Fibroblast of skin of right biceps (primary cell): ENCODE measurements at places on chromosomes 12 and 14.

GRCh38 chr12:90841336-90841735 is 113.6 kb downstream of the CCER1 start:
- DNase-seq: peak; percentile 32

DNA sequence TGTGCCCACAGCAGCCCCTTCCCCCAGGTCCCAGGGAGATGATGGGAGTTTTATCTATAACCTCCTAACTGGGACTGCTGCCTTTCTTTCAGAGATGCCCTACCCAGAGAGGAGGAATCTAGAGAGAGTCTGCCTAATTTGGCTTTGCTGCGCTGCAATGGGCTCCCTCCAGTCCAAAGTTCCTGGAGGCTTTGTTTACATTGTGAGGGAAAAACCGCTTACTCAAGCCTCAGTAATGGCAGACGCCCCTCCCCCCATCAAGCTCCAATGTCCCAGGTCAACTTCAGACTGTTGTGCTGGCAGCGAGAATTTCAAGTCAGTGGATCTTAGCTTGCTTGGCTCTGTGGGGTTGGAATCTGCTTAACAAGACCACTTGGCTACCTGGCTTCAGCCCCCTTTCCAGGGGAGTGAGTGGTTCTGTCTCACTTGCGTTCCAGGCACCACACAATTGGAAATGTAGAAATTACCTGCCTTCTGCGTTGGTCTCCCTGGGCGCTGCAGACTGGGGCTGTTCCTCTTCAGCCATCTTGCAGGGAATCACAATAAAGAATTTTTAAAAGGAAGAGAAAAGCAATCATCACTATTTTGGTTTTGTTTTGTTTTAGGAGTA is 262.5 kb downstream of the FOXG1 start:
- peak; percentile 6 for DNase-seq

- no peak for DNase-seq
Observed at GRCh38 chr14:101131451-101131916, 228.0 kb upstream of the RTL1 start.

GRCh38 chr12:57743769-57744168 is 1.1 kb upstream of the TSPAN31 start:
- DNase-seq: no peak

DNA sequence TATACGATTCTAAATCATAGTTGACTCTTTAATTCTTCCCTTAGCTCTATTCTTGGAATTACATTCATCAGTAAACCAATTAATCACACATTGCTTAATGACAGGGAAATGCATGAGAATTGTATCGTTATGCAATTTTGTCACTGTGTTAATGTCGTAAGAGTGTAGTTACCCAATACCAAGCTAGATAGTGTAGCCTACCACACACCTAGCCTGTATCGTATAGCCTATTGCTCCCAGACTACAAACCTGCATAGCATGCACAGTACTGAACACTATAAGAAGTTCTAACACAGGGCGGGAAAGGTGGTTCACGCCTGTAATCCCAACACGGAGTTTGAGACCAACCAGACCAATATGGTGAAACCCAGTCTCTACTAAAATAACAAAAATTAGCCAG is 24.7 kb downstream of the HNRNPC start:
- peak; percentile 8 for DNase-seq

DNA sequence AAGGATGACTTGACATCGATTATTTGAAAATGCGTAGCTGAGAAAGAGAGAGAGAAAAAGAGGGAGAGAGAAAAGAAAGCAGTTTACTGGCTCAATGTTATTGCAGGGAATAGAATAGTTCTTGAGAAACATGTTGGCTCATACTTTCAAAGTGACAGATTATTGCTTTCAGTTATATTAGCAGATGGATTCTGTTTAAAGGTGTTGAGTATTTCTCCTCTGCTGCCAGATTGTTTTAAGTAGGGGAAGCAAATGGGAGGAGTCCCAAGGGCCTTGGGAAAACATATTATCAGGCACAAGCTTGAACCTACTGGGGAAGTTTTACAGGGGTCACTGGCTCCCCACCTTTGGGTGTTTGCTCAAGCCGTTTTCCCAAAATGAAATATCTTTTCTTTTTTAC is 203.8 kb upstream of the SRRM4 start:
- DNase-seq: no peak

- peak; percentile 20 for DNase-seq
Observed at GRCh38 chr12:66340131-66340530, 37.8 kb downstream of the HELB start.

DNA sequence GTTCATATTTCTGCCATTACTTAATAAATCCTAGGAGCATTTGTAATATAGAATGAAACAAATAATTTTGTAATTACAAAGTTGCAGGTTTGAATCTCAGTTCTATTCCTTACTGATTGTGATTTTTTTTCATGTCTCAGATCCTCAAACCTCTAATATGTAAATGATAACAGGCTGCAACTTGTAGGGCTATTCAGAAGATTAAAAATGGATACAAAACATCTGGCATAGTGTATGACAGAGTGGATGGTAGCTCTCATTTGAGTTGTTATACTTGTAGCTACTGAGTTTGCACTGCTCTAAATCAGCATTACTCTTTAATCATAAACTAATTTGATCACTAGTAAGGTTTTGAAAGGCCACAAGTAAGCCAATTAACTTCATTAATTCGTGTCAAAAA is 406.3 kb upstream of the MGAT4C start:
- DNase-seq: no peak

DNA sequence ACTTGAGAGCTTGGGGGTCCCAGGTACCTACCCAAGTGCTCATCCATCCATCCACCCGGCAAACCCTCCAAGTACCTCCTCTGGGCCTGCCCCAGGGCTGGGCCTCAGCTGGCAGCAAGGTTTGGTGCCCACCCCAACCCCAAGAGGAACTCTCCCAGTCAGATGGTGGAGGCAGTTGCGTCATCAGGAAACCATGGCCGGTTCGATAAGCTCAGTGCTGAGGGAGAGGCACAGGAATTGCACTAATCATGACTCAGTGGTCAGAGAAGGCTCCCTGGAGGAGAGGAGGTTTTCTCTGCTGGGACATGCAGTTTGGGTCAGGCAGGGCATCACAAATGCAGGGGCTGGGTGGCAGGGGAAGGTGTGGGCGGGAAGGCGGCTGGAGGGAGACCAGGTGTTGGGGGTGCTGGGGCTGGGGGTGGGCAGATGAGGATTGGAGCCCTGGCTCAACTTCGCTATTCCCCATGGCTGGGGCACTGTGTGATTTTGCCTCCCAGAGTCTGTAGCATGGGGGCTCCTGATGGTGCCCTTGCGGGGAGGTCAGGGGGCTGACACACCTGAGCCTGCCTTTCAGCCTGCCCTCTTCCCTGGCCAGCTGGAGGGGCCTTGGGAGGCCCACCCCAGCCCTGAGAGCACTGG is 32.2 kb downstream of the SH2B3 start:
- peak; percentile 82 for DNase-seq

DNA sequence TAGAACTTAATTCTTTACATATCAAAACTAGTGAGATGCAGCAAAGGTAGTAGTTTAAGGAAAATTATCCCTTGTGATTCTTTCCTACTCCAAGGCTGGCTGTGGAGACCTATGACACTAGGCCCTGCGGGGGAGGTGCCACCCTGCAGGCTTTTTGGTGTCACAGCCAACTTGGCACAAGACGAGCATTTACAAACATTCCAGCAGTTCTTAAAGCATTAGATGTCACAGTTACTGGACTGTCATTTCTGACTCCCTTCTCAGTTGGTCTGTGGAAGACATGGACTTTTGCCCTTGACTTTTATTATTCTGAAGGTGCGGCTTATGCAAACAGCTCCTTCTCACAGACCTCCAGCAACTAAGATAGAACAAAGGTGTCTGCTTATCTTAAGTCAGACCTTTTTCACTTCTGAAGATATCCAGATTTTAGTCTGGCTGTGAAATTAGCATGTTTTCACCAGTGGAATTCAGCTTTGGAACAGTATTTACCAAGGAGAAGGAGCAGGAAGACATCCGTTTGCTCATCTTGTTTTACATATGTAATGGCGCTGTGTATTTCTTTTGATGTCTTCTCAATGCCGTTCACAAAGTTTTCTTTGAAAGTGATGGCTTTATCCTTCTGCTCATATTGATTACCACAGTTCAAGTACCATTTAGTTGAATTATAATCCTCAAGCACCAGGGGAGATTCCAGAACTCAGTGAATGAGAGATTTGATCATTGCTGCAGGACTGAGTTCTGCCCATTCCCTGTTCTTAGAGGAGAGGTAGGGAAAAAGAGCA is 17.9 kb downstream of the SRGAP1 start:
- peak; percentile 73 for DNase-seq

DNA sequence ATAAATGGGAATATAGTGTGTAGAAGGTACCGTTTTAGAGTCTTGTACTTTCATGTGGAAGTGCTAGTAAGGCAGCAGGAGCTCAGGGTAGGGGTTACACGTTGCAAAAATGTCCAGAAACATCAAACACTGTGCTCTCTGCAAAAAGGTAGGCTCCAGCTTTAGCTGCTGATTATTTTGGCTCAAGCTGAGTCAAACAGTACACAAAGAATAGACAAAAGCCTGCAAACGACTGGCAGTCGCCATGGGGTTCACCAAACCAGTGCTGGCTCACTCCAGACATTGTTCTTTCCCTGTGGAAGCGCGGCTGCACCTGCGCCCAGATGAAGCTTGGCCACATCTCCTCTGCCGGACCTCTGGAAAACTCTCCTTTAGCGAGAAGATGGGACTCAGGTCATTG is 45.3 kb upstream of the NAA30 start:
- DNase-seq: no peak

GRCh38 chr14:86540636-86541247 is 1010.8 kb downstream of the FLRT2 start:
- DNase-seq: no peak

- no peak for DNase-seq
Observed at GRCh38 chr12:119996417-119996816, 7.4 kb downstream of the BICDL1 start.

GRCh38 chr12:28033538-28033915 is 61.0 kb upstream of the PTHLH start:
- DNase-seq: peak; percentile 68

- DNase-seq: peak; percentile 27
Observed at GRCh38 chr14:68627050-68627867, 165.6 kb downstream of the ZFP36L1 start.

DNA sequence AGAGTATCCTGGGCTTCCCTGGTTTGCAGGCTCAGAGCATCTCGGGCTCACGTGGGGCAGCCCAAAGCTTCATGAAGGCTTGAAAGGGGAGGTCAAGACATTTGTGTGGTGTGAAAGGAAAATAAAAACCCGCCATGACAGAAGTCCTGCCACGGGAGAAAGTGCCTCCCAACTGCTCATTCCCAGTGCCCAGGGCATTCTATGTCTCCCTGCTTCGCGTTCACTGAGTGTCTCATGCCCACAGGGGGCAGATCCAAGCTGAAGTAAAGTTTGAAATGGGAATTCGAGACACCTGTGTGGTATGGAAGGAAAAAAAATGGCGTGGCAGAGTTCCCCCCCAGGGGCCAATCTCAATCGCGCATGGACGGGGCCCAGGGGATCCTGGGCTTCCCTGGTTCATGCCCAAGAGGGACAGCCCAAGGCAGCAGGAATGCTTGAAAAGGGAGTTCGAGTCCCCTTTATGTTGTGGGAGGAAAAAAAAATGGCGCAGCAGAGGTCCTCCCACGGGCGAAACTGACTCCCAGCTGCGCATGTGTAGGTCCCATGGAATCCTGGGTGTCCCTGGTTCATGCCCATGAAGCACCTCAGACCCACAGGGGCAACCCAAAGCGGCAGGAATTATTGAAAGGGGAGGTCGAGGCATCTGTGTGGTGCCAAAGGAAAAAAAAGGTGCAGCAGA is 576.7 kb downstream of the ALG10 start:
- DNase-seq: no peak
